ENCODE measurements at places on chromosomes 3 and 15. TPM values are rescaled to one million over a fixed set of nuclear protein-coding genes. Genes with fewer than 3 reads are reported as not detected.

DNA sequence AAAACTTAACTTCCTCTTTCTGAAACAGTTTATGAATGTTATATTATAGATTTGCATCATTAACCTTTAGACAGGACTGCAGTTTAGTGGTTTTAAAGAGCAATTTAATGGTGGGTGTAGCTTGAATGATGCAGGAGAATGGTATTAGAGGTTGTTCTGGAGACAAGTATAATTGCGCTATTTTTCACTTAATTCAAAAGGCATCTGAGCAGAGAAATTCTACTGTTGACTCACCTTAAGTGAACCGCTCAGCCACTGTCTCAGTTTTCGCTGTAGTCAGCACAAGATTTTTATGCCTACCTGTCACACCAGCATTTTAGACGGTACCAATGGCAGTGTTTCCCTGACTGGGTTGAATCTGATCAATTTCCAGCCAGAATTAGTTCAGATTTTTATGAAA, 348.8 kb upstream of the DCBLD2 start:
- H3K4me3 ChIP-seq: no peak overlapping the region
- no peaks in the 10 kb centered on the region for H3K27me3 ChIP-seq
- H3K27ac ChIP-seq: no peak overlapping the region
- peaks cover 6% of the 10 kb centered on the region for H3K4me1 ChIP-seq
- no peak for DNase-seq
- H3K36me3 ChIP-seq: no peaks in the 10 kb centered on the region

DNA sequence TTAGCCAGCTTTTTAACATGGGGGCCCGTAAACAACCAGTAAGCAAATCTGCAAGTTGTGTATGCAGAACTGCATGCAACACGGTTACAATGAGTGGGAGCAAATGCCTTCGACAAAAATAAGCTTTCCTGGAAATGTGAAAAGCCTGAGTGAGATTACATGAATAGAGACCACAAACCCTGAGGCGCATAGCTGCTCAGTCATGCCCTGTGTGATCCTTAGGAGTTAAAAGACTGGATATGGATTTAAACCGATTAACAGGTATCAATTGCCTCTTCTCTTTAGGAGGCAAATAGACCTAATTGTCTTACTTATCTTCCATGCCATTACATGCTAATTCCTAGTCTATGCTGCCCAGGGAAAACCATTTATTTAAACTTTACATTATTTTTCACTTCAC, 810.3 kb downstream of the ROBO1 start:
- no peak overlapping the region for H3K4me3 ChIP-seq
- no peaks in the 10 kb centered on the region for H3K27me3 ChIP-seq
- no peaks in the 10 kb centered on the region for H3K36me3 ChIP-seq
- H3K4me1 ChIP-seq: peaks cover 2% of the 10 kb centered on the region
- no peak overlapping the region for H3K27ac ChIP-seq

- no peaks in the 10 kb centered on the region for H3K36me3 ChIP-seq
- H3K4me1 ChIP-seq: peaks cover 88% of the 10 kb centered on the region
- DNase-seq: no peak
- no peak overlapping the region for H3K4me3 ChIP-seq
- H3K27ac ChIP-seq: peak overlapping the region; percentile 81
- H3K27me3 ChIP-seq: no peaks in the 10 kb centered on the region
Measured at GRCh38 chr15:89111961-89112340, 23.7 kb downstream of the ABHD2 start.

GRCh38 chr3:70806021-70806420, 493.6 kb upstream of the MDFIC2 start:
- H3K4me3 ChIP-seq: no peak overlapping the region
- DNase-seq: no peak
- H3K4me1 ChIP-seq: no peaks in the 10 kb centered on the region
- no peaks in the 10 kb centered on the region for H3K36me3 ChIP-seq
- no peak overlapping the region for H3K27ac ChIP-seq
- H3K27me3 ChIP-seq: no peaks in the 10 kb centered on the region

DNA sequence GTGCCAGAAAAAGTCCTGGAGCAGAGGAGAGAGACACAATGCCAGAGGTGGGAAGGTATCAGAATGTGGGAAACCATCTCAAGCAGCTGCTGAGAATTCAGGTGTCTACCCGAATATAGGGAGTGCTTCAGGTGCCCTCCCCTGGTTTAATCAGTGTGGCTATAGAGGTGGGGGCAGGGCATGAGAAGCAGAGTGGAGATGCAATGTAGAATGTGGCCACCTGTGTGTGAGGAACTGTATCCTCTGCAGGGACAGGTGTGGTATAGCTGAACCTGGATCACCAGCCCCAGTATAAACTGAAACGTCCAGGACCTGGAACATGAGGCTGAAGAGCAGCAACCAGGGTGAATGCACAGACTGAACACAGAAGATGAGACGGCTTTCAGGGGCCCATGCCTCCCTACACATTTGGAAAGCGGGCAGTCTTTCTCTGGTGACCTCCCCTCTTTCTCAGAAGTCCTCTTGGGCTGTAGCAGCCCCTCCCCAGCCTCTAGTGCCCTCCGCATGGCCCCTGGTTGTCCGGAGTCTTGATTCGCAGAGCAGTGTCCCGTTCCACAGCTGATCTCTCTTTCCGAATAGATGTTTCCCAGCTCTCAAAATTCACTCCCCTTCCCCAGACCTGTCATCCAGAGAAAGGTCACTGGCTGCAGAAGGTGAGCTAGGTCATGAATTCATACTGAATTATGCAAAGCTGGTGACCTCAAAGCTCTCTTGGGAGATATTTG, 103.1 kb downstream of the ABHD5 start:
- H3K36me3 ChIP-seq: no peaks in the 10 kb centered on the region
- H3K4me1 ChIP-seq: no peaks in the 10 kb centered on the region
- H3K27me3 ChIP-seq: peaks cover 14% of the 10 kb centered on the region
- no peak overlapping the region for H3K27ac ChIP-seq

GRCh38 chr3:197023241-197023997, 6.2 kb downstream of the MELTF start:
- H3K27ac ChIP-seq: no peak overlapping the region
- DNase-seq: no peak
- no peaks in the 10 kb centered on the region for H3K36me3 ChIP-seq
- peaks cover 14% of the 10 kb centered on the region for H3K4me1 ChIP-seq
- no peak overlapping the region for H3K4me3 ChIP-seq

- DNase-seq: no peak
- no peak overlapping the region for H3K27ac ChIP-seq
- no peaks in the 10 kb centered on the region for H3K36me3 ChIP-seq
- H3K4me3 ChIP-seq: no peak overlapping the region
- peaks cover 13% of the 10 kb centered on the region for H3K4me1 ChIP-seq
Measured at GRCh38 chr15:45091576-45091975, 22.4 kb downstream of the DUOX2 start.

ZCWPW2 gene
- total RNA-seq: 0.70 TPM

C3orf85 gene
- total RNA-seq: not detected

ZNF385D gene
- total RNA-seq: 1.3 TPM

MCCC1 gene
- total RNA-seq: 33.2 TPM

SPRED1 gene
- 17.3 TPM for total RNA-seq
